ENCODE measurements at places on chromosomes 3 and 15. TPM values are rescaled to one million over a fixed set of nuclear protein-coding genes. Genes with fewer than 3 reads are reported as not detected.

Gene ARHGEF26
- total RNA-seq = 0.97 TPM

Gene FETUB
- not detected for total RNA-seq

Gene DNAH12
- total RNA-seq = 0.08 TPM

Gene GHRL
- total RNA-seq = not detected

Gene MYL3
- total RNA-seq = 10,727 TPM

Gene HCN4
- 16.6 TPM for total RNA-seq

Gene SLC9C1
- 1.7 TPM for total RNA-seq

Gene SEMA5B
- total RNA-seq = 2.1 TPM

Gene CLDN1
- total RNA-seq = not detected

Gene GATM
- total RNA-seq = 35.6 TPM

Gene GOLGA8H
- total RNA-seq = not detected

Gene CAPN3
- total RNA-seq = 2.6 TPM

Gene FBXL2
- 1.3 TPM for total RNA-seq

Gene SCAMP5
- 1.2 TPM for total RNA-seq

Gene CPNE9
- not detected for total RNA-seq

Gene TGM4
- total RNA-seq = not detected

Gene FAM43A
- 16.6 TPM for total RNA-seq

Gene PHLDB2
- 122 TPM for total RNA-seq

Gene NR1I2
- total RNA-seq = 0.11 TPM

Gene MUC13
- not detected for total RNA-seq

All from Right ventricle myocardium superior (tissue), 1 donor.